ENCODE measurements at places on chromosomes 4 and X.

- DNase-seq = no peak
These were observed 22.3 kb downstream of the COX7B2 start for GRCh38 chr4:46886711-46887110.

GRCh38 chr4:48778431-48779094 lies 1.5 kb downstream of the FRYL start:
- DNase-seq = peak; percentile 26

GRCh38 chr4:123350191-123350544 lies 46.4 kb upstream of the SPRY1 start:
- DNase-seq = no peak

GRCh38 chrX:4656419-4656818 lies 943.0 kb upstream of the PRKX start:
- DNase-seq = no peak

DNA sequence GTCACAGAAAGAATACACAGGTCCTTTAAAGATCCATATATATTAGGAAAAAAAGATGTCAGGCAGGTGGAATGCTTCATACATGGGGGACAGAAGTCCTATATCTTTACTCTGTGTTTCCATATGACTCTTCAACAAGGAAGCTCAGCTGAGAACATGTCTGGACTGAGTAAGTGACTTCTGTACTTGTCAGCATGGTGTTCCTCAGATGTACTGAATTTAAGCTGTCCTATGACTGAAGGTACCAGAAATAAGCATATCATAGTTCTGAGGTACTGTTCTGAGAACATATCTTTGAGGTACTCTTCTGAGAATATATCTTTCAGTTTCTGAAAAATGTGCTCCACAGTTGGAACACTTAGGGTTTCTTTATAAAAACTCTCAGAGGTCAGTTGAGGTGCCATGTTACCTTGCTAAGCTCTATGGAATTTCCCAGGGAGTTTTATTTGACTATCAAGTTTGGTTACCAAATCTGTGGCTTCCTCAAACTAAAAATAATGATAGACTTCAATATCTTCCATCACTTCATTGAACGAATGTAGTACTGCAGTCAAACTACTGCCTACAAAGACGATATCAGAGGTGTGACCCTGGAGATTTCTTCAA lies 597.2 kb upstream of the GNPDA2 start:
- DNase-seq = no peak

- no peak for DNase-seq
These were observed 34.5 kb downstream of the GALNTL6 start for GRCh38 chr4:171847751-171848150.

GRCh38 chr4:143667461-143667860 lies 33.0 kb downstream of the FREM3 start:
- DNase-seq = no peak

DNA sequence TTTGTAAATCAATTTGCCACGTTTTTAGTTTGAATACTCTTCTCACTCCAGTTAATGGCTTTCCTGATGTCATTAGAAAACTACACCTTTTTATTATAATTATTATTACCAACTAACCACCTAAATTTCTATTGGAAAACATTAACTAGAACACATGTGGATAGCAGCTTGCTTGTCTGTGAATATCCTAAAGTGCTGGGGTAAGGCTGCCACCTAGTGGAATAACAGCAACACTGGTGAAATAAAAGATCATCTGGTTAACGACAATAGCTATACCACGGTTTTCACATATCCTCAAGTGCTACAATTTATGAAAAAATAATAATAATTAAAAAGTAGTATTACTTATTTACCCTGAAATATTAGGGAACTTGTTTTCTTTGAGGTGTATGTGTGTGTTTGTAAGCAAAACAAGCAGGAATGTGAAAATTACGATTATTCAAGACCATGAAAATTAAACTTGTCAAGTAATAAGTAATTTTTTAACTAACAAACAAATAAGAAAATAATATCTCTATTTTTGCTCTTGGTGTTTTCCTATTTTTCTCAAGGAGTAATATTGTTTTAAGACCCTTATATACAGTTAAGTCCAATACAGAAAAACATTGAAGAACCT lies 130.1 kb upstream of the TECRL start:
- DNase-seq = peak; percentile 17

- no peak for DNase-seq
These were observed 389.7 kb upstream of the NR3C2 start for GRCh38 chr4:148831945-148832344.

DNA sequence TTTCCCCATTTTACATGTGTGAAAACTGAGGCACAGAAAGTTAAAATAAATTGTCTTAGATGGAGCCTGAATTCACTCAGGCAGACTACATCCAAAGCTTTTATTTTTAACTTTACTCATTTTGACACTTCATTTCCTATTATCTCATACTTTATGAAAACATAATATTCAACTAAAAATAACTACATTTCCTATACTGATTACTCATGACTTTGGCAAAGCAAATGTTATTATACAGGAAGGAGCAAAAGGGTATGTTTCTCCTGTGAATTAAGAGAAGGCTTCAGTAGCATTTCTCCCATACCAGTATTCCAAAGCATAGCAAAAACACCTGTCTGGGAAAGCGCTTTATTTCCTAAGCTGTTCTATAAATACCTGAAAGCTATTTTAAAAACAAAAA lies 178.6 kb downstream of the ADAMTS3 start:
- no peak for DNase-seq

DNA sequence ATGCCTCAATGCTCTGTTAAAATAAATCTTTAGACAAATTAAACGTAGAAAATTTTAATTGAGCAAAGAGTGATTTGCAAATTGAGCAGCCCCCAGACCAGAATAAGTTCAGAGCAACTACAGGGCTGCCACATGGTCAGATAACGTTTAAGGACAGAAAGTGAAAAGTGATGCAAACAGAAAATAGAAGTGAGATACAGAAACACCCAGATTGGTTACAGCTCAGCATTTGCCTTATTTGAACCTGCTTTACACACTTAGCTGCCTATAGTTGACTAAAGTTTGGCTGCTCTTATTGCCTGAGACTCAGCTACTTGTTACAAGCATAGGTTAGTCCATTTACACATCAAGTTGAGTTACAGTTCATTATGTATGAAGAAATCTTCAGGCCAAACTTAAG lies 1800.8 kb upstream of the PCDH10 start:
- no peak for DNase-seq

- no peak for DNase-seq
These were observed 3.6 kb upstream of the TDO2 start for GRCh38 chr4:155899891-155900290.

DNA sequence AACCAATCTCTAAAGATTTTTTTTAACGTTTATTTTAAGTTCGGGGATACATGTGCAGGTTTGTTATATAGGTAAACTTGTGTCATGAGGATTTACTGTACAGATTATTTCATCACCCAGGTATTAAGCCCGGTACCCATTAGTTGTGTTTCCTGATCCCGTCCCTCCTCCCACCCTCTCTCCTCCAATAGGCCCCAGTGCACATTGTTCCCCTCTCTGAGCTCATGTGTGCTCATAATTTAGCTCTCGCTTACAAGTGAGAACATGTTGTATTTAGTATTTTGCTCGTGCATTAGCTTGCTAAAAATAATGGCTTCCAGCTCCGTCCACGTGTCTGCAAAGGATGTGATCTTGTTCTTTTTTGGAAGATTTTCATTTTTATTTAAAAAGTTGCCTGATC lies 2309.4 kb upstream of the AGA start:
- DNase-seq = no peak

GRCh38 chr4:119314356-119314755 lies 7.6 kb downstream of the FABP2 start:
- DNase-seq = peak; percentile 12

DNA sequence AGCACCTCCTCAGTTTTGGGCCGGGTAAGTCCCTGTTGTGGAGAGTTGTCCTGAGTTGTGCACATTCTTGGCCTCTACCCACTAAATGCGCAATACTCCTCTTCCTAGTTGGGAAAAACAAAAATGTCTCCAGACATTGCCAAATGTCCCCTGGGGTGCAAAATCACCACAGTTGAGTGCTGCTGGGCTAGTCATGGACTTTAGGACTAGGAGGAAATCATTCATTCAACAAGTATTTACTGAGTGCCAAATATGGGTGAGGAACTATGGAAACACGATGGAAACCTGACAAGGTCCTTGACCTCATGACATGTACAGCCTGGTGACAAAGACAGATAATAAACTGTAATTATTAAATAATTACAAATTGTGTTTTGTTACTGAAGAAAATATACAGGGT lies 71.6 kb downstream of the STX18 start:
- no peak for DNase-seq

- DNase-seq = no peak
These were observed 52.1 kb upstream of the RAP2C start for GRCh38 chrX:132271311-132271778.

GRCh38 chrX:111560801-111561200 lies 49.4 kb downstream of the SERTM2 start:
- DNase-seq = no peak

GRCh38 chrX:42149765-42150164 lies 226.4 kb upstream of the CASK start:
- no peak for DNase-seq

GRCh38 chr4:143188136-143189088 lies 3.7 kb downstream of the USP38 start:
- DNase-seq = peak; percentile 60

DNA sequence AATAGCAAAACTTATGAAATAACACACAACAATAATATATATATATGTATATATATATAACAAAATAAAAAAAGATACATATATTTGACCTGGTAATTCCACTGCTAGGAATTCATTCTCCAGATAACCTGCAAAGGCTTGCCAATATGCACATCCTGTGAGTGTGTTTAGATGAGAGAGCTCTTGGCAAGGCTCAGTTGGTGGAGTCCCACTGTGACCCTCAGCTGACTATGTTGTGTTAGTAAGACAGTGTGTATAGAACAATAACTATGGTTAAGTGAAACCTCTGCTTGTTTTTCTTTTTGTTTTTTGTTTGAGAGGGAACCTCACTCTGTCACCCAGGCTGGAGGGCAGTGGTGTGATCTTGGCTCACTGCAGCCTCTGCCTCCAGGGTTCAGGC lies 39.5 kb upstream of the RBMX start:
- DNase-seq = no peak

- no peak for DNase-seq
These were observed 123.1 kb upstream of the GPM6A start for GRCh38 chr4:175935016-175935661.

DNA sequence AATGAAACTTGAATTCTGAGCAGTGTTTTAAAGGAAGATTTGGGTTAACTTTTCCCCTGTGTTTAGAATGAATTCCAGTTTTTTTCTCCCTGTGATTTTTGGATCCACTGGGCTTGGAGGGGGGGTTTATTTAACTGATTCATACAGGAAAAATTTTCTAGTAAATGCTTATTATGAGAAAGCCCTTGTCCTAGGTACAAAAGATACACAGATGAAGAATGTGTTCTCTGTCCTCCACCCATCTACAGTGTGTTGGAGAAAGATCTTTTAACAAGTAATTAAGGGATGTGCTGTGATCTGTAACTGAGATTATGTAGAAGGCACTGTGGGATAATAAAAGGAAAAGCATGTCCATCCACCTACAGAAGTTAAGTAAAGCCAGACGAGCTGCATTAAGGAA lies 103.9 kb downstream of the STIM2 start:
- DNase-seq = no peak

GRCh38 chr4:142348613-142349021 lies 497.5 kb downstream of the INPP4B start:
- no peak for DNase-seq

DNA sequence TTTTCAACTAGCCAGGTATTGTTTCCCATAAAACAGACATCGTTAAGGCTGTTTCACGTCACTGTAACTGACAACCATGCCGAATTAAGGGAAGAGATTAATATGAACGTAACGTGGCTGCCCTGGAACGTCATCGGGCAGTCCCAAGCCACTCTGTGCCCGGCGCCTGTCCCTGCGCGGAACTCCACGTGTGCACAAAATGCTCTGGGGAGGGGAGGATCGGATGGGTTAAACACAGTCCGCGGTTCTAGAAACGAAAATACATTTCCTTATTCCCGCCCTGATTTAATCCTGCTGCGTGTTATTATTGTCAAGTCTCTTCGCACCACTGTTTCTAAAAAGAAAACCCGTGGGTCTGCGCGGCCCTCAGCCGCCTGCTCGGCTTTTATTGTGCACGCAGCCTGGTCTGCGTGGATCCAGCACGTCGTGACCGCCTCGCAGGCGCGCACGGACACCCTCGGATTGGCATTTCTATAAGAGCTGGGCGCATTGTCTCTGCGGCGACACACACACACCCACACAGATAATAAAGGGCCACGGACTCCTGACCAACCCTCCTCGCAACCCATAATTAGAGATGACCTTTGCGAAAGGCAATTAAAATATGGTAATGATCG lies 69.6 kb upstream of the BCOR start:
- DNase-seq = no peak

GRCh38 chr4:185190306-185190856 lies 13.4 kb downstream of the CFAP97 start:
- peak; percentile 63 for DNase-seq

DNA sequence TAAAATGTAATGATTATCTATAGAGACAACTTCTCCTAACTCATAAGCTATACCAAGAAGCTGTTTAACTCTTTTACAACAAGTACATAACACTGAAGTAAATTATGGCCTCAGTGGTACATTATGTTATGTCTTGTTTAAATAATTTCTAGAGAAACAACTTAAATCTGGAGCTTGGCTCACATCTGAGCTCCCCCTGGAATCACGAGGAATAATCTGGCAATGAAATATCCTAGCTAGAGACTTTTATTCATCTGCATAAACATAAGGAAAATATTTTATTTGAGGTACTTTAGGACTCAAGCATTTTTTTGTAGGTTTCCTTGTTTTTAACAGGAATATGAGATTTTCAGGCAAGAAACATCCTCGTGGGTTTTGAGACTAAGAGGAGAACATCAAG lies 354.7 kb upstream of the SLC7A11 start:
- no peak for DNase-seq

DNA sequence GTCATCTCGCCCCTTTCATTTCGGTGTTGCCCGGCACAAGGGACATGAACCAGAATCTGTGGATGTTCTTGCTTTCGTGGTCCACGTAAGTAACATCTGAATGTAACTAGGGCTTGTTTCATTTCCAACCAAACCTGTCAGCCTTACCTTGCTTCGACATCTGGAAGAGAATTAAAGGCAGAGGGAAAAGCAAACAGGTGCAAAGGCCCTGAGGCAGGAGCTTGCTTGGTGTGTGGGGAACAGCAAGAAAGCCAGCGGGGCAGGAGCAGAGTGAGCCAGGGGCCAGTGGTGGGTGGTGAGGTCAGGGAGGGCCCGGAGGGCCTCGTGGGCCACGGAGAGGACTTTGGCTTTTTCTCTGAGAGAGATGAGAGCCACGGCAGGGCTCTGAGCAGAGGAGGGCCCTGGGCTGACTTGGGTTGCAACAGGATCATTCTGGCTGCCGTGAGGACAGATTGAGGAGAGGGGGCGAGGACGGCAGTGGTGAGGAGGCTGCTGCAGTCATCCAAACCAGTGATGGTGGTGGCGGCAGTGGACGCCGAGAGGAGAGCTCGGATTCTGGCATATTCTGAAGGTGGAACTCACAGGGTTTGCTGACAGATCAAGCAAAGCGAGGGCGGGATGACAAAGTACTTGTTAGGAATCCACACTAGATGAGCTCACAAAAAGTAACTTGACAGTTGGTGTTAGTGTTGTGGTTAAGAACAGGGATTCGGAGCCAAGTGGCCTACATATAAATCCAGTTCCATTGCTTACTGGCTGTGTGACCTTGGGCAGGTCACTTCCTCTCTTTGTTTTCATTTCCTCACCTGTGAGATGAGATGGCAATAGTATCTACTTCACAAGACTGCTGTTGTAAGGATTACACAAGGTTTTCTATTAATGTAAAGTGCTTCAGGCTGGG lies 6.8 kb upstream of the WDR13 start:
- no peak for DNase-seq

Measured in hematopoietic multipotent progenitor cell treated with erythropoietin and hydrocortisone succinate and interleukin-3 and kit ligand, for 17 days (in vitro differentiated cells).